Stimulated activated CD8-positive, alpha-beta memory T cell treated with anti-CD3 and anti-CD28 coated beads, Interleukin-2, amount 100 ng/mL, for 48 hours (primary cell): ENCODE measurements at places on chromosomes 5 and 9.

DNA sequence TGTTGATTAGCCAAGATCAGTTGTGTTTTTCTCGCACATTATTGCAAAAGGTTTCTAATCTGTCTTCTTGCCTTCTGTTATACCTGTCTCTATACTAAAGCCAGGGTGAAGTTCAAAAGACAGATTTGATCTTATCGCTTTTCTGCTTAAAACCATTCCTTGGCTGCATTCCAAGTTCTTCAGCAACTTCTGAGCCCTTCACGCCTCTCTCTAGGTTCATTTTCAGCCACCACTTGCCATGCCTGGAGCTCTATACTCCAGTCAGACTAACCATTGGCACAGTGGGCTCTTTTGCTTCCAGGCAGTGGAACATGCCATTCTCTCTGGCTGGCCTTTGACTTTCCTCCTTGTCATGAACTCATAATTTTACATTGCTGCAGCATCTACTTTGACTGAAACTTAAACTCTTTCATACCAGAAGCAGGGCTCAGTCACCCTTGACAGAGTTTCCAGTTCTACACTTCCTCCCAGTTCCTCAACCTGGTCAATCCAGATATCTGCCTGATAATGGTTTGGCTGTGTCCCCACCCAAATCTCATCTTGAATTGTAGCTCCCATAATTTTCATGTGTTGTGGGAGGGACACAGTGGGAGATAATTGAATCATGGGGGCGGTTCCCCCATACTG is 114.4 kb downstream of the SLC12A2 start:
- no peak for DNase-seq

DNA sequence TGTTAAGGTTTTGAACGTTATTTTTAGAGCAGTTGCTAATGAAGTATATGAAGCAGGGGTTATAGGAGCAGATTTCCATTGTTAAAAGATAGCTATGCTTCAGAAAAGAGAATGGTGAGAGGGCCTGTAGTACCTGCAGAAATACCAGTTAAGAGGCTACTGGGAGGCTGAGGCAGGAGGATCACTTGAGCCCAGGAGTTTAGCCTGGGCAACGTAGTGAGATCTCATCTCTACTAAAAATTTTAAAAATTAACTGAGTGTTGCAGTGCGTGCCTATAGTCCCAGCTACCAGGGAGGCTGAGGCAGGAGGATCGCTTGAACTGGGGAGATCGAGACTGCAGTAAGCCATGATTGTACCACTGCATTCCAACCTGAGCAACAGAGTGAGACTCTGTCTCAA is 148.8 kb downstream of the ZCCHC7 start:
- no peak for DNase-seq

DNA sequence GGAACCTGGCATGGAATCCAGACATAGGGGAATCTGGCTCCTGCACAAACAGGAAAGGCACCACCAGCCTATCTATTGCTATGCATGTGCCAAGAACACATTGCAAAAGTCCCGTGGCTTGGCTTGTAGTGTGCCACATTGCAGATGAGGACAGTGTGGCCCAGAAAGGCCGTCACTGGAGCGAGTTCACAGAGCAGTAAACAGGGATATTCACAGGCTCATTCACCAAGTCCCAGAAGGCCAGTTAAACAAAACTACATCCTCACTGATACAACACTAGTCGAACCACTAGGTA is 39.6 kb upstream of the TRIM32 start:
- DNase-seq = no peak

DNA sequence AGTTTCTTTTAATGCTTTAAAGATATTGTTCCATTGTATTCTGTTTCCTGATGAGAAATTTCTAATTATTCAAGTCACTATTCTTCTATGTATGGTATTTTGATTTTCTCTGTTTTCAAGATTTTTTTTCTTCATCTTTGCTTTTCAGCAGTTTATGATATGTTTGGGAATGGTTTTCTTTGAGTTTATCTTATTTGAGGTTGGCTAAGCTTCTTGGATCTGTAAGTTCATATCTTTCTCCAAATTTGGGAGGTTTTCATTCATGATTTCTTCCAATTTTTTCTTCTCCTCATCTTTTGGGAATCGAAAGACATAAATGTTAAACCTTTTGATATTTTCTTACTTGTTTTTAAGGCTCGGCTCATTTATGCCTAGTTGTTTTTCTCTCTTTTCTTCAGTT is 184.9 kb downstream of the ZSWIM6 start:
- no peak for DNase-seq

- DNase-seq = no peak
Observed at GRCh38 chr9:131299346-131299960, 9.9 kb downstream of the PLPP7 start.

DNA sequence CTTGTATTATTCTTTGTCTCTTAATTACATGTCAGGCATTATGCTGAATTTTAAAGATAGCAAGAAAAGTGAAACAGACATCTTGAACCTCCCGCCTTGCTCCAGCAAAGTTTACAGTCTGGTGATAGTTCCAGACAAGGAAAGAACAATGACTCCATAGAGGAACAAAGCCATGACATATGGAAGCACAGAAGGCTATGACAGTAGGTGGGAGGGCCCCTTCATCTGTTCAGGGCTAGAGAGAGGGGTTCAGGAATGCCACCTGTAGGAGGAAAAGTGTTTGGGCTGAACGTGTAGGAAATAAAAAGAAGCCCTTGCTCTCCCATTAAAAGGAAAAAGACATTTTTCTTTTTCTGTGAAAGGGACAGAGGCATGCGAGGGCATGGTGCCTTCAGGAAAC is 315.6 kb downstream of the TRIM32 start:
- DNase-seq = no peak

GRCh38 chr5:54207566-54207965 is 102.8 kb downstream of the ARL15 start:
- no peak for DNase-seq

GRCh38 chr5:38011668-38012188 is 171.9 kb upstream of the GDNF start:
- no peak for DNase-seq

GRCh38 chr5:175470781-175471180 is 7.6 kb upstream of the SFXN1 start:
- no peak for DNase-seq

GRCh38 chr5:26877154-26877553 is 161.2 kb downstream of the CDH9 start:
- DNase-seq = no peak

DNA sequence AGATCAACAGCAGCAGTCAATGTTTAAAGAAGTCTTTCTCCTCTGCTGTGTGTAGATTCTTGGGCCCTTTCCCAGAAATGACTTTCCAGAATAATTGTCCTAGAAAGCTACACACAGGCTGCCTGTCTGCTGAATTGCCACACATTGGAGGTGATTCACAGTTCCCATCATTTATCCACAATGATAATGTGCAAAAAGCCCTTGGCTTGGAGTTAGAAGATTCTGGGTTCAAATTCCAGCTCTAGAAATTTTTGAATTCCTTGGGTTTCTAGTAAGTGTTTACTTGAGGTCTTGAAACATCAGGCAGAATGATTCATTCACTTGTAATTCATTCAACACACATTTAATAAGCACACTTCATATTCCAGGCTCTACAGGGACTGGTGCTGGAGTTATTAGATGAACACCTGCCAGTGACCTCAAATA is 28.6 kb upstream of the EPB41L4B start:
- no peak for DNase-seq

DNA sequence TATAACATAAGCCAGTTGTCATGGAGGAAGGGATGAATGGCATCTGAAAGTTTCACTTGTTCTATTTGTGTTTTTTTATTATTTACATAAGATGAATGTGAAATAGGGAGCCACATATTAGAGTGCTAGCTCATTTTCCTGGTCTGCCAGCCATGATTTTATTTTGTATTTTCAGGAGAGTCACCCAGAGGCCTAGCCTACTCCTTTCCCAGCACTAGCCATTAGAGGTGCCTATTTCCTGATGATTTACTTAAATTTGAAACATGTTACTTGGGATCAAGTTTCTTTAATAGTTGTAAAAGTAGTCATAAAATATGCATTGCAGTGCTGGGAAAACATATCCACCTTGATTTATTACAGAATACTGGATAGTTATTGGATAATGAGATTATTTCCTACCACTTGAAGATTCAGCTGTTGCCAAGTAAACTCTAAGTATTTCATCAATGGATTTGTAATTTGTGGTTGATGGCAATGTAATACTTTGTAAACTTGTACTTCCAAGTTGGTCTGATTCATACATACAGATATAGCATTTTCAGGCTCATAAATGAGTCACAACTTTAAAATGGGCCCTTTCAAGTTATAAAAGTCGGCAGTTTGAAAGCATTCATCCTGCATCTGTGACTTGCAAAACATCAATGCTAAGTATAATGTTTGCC is 50.8 kb downstream of the KCNN2 start:
- no peak for DNase-seq

DNA sequence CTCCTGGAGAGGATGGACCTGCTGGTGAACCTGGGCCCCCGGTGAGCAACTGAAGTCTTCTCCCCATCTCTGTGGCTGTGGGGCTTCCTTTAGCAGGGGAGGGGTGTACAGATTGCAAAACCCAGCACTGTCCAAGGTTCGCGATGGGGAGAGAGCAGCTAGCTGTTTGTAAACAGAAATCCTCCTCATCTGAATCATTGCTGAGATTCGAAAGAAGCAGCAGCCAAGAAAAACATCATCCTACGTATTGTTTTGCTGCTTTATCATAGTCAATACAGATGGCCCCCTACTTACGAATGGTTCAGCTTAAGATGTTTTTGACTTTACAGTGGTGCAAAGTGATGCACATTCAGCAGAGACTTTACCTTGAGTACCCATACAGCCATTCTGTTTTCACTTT is 80.0 kb upstream of the TGFBR1 start:
- DNase-seq = no peak

DNA sequence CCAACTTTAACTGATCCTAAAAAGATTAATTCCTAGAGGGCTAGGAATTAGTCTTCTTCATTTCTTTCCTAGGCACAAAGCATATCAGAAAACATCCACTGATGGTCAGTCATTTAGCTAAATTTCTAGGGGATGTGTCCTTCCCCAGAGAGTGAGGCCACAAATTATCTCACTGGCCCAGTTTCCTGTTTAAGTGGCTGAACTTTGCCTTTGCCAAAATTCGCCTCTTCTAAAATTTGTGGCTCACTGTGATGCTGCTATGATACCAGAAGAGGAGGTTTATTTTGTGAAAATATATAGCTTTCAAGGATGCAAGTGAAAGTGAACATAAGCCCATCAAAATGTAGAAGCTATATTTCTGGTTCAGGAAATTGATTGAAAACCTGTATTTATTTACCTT is 98.1 kb upstream of the FER start:
- no peak for DNase-seq

DNA sequence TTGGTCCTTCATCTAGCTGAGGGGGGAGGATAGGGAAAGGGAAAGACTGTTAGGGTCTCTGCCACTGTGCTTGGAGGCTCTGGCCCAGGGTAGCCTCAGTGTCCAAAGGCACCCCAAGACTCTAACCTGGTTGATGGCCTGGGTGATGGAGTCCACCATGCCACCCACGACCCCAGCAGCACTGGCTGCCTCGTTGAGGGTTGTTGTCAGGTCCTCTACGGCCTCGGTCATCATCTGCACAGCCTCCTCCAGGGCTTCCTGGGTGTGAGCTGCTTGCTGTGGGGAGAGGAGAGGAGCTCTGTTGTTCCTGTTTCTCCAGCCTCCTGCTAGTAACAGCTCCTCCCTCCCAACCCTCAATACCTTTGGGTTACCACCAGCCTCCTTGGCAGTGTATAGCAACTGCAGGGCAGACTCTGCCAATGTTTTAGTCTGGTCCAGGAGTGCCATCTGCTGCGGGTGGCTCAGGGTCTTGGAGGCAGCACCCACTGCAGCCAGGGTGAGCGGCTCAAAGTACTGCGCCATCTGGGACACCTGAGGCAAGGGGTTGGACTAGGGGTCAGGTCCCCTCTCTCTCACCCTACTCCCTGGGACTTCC is 16.2 kb upstream of the TPM2 start:
- no peak for DNase-seq

GRCh38 chr9:22047596-22047995 is 38.5 kb upstream of the CDKN2B start:
- no peak for DNase-seq
